Suppressor macrophage treated with lipopolysaccharide for 4 hours (primary cell): ENCODE measurements at places on chromosomes 1 and 21.

GRCh38 chr1:153688276-153688675, 9.8 kb downstream of the NPR1 start:
- peak; percentile 14 for DNase-seq

- DNase-seq: no peak
Observed at GRCh38 chr1:162397943-162398560, 13.9 kb downstream of the SH2D1B start.

GRCh38 chr1:162349635-162350330, 26.9 kb downstream of the SPATA46 start:
- no peak for DNase-seq

- DNase-seq: no peak
Observed at GRCh38 chr21:44333509-44334328, 5.5 kb downstream of the CFAP410 start.

DNA sequence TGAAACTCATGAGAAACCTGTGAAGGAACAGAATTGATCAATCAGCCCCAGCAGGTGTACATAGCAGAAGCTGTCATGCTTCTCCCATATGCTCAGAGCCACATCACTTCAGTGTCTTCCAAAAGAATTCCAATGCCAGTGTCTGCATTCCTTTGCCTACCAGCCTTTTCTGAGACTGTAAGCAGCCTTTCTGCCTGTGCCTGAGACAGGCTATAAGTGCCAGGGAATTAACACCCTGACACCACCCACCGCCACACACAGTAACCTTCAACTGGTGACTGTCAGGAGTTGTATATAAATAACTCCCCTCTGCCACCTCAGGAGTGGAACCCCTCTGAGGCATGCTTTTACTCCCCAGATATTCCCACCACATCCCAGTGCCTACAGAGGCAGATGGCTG, 38.1 kb upstream of the SLAMF9 start:
- no peak for DNase-seq

- DNase-seq: no peak
Observed at GRCh38 chr1:205356440-205357139, at the start of gene KLHDC8A. Gene KLHDC8A, minus strand, starts transcription at chr1:205356922. Its CDS starts 13,318 bp downstream, at chr1:205343604.

DNA sequence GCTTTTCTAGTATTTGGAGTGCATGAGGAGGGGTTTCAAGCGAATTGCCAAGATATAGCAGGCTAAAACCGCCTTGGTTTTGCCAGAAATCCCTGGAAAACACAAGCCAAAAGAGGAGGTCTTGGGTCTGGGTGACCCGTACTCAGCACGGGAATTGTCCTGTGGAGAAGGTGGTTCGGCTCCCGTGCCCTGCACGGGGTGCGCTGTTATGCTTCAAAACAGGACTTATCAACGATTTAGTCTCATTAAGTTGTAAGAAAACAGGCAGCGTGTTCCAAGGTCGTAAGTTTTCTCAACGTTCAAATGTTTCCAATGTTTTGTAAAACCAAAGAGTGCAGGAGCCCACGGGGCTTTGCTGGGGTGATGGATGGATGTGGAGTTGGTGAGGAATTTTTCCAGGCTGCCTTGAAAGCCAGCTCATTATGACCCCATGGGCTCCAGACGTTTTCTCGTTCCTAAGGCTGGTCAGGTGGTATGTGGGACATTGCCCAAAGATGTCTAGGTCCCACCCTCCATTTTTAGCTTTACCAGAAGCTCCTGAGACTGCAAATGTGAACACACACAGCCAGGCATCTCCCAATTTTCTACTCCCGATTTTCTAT, 75.4 kb upstream of the CLDN14 start:
- no peak for DNase-seq

- DNase-seq: no peak
Observed at GRCh38 chr1:163785868-163786405, 464.2 kb downstream of the NUF2 start.

- peak; percentile 78 for DNase-seq
Observed at GRCh38 chr1:100718581-100718980, 961 bp upstream of the VCAM1 start.
